Liver (tissue), 10 donors: ENCODE measurements at places on chromosomes 4 and X. TPM values are rescaled to one million over a fixed set of nuclear protein-coding genes. Genes with fewer than 3 reads are reported as not detected.
A peak's percentile ranks its signal among the peaks of the same experiment; 100 is the strongest.

DNA sequence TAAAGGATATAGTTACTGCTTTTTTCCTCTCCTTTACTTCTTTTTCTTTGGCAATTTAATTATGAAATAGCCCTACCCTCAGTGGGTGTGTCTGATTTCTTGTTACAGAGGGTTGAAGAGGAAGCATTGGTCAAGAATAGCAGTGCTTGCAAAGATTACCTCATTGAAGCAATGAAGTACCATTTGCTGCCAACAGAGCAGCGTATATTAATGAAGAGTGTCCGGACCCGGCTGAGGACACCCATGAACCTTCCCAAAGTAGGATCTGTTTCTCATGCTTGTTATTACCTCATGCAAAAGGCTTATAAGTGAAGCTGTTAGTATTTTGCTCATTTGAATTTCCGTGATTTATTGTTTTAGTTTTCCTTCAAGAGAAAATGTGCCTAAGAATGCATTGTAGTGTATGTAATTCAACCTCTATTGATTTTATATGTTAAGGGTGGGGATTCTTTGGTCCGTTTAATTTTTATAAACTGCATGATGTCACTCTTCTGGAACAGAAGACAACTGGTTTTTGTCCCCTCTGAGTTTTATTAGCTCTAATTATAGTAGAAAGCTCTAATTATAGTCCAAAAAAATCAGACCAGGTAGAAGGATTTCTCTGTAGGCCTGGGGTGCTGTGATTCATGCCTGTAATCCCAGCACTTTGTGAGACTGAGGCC lies 27.9 kb upstream of the MSMO1 start:
- H3K27ac ChIP-seq, result peak overlapping the region; percentile 38
- DNase-seq, result no peak
- H3K36me3 ChIP-seq, result no peaks in the 10 kb centered on the region

GRCh38 chr4:14478504-14478903 lies 523.8 kb upstream of the CPEB2 start:
- no peaks in the 10 kb centered on the region for H3K36me3 ChIP-seq
- no peak overlapping the region for H3K27ac ChIP-seq
- H3K27me3 ChIP-seq, result no peaks in the 10 kb centered on the region
- DNase-seq, result no peak
- no peak overlapping the region for H3K4me3 ChIP-seq

DNA sequence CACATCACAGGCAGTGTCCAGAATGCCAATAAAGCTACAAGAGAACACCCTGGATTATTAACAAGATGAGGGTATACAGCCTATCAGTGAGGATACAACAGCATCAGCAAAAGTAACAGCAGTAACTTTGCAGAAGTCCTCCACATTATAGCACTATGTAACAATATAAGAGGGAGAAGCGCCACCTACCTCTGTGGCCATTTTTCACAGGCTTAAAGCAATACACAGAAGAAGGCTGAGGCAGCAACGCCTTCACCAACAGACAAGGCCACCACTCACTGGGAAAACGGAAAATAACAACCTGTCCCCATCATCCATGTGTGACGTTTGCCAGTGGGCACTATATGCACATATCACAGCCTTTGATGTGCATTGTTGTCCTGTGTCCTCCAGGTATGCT lies 12.5 kb downstream of the RTL8B start:
- H3K27ac ChIP-seq, result no peak overlapping the region
- DNase-seq, result no peak
- H3K4me1 ChIP-seq, result no peaks in the 10 kb centered on the region
- H3K27me3 ChIP-seq, result no peaks in the 10 kb centered on the region
- no peaks in the 10 kb centered on the region for H3K36me3 ChIP-seq

DNA sequence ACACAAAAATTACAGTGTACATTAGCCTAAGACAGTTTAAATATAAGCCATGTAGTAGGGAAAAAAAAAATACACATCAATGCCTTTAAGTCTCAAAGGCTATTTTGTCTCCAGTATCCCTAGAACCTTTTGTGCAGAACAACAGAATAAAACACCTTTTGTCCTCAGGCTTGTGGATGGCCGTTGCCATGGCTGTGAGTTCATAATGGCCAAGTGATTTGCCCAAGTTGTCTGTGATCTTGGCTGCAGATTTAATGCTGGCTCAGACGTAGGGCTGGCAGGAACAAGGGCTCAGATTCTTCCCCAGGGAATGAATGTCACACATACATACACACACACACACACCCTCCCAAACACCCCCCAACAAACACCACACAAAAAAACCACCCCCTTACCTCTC lies 25.3 kb downstream of the GPM6B start:
- no peak overlapping the region for H3K27ac ChIP-seq
- H3K4me1 ChIP-seq, result no peaks in the 10 kb centered on the region
- H3K27me3 ChIP-seq, result no peaks in the 10 kb centered on the region
- no peak for DNase-seq

DNA sequence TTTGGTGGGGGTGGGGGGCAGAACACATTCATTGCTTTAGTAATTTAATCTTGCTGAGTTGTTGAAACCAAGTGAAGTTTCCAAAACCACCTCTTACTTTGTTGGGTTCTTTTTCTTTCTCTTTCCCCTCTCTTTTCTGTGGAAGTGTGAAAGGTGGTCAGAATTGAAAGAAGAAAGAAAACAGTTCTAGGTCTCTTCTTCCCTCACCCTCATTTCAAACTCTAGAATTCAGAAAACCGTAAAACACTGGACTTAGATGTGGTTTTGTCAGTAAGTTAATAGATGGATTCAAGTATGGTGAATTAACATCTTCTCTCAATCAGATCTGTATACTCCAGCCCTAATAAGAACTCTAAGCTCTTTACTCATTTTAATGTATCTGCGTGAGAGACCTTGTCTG lies 23.7 kb downstream of the PLP1 start:
- DNase-seq, result no peak
- H3K4me1 ChIP-seq, result no peaks in the 10 kb centered on the region
- H3K4me3 ChIP-seq, result no peak overlapping the region
- H3K27ac ChIP-seq, result no peak overlapping the region
- H3K27me3 ChIP-seq, result no peaks in the 10 kb centered on the region
- H3K36me3 ChIP-seq, result no peaks in the 10 kb centered on the region

Gene ATOH1
- polyA plus RNA-seq, result not detected

Gene GPR173
- polyA plus RNA-seq, result not detected
